Tibial artery (tissue), 4 donors: ENCODE measurements at places on chromosomes 5 and 9.

DNA sequence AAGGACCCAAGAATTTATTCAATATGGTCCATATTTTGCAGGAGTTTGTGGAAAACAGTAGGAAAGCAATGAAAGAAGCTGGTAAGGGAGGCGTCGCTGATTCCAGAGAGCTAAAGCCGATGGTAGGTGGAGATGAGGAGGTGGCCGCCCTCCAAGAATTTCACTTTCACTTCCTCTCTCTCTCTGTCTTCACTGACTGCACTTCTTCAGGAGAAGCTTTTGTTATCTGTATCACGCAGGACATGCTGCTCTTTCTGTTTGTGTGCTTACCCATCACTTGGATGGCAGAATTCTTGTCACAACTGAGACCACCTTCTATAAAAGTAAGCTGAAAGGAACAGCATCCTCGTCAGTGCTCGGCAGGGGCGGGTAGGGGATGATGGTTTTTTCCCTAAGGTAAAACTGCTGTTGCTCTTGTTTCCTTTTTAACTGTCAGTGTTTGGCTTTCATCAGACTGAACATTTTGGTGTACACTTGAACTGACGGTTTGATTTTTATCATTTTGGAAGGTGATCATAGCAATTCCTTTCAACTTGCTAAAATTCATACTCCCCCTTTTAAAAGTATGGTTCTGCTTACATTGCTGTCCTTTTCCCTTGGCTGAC, 62.4 kb upstream of the FSD1L start:
- peak; percentile 24 for DNase-seq

DNA sequence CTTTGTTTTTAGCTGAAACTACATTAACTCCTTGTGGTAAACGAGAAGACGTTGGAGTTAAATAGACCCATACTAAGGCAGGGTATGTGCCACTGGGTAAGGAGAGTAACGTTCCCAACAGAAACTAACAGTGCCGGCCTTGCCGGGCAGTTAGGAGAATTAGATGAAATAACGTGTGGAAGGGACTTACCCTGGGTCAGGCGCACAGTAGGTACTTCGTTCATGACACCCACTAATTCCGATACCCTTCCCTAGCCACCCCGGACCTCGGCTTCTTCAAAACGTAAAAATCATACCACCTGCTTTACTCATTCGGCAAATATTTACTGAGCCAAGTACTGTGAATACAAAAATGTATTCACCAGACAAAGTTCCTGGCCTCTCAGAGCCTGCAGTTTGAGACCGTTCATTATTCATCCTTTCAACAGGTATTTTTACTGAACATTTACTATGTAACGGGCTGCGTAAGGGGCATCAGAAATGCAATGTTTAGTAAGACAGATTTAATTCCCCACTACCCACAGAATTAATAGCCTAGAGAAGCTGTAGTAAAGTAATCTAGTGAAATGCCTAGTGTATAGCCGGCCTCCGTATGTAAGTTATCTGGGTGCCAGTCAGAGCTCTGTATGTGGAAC, 3.2 kb upstream of the SMIM23 start:
- DNase-seq = no peak

DNA sequence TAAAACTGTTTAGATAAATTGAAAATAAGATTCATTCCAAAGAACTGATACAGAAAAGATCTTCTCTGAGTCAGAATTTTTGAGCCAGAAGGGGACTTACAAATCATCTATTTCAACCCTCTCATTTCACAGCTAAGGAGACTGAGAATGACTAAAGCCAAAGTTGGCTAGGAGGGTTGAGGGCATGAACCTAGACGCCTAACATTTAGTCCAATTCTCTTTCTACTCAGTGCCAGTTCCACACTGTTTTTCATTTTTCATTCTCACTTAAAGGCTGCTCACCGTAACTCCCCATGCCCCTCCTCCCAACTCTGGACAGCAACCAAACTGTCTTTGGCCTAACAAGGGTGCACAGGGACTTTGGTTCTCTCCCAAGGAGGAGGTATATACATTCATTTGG, 364.0 kb downstream of the NDUFS4 start:
- no peak for DNase-seq

GRCh38 chr5:119322948-119323537, 32.8 kb upstream of the TNFAIP8 start:
- no peak for DNase-seq

DNA sequence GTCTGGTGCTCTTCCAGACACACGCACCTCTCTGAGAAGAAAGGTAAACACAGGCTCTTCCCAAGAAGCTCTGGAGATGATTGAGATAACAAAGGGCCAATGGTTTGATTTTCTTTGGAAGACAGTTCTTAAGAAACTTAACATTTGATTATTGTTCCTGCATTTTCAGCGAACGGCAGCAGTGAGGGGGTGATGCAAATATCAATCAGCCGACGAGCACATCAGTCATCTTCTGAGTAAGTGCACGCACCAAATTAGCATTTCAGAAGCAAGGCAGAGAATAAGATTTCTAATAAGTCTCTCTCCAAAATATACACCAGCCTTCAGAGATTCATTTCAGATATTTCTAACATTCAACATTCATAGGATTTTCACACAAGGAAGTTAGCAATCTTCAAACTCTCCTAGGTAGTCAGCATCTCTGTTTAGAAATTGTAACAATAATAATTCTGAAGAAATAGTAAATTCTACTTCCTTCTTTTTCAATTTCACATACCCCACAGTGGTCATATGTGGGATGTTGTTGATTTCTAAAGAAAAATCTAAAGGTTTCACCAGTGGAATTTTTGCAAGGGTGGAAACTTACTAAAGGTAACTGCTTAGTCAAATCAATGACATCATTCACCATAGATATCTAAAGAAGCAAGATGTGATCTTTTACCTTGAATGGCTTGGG, 250.3 kb downstream of the SEC61B start:
- no peak for DNase-seq

DNA sequence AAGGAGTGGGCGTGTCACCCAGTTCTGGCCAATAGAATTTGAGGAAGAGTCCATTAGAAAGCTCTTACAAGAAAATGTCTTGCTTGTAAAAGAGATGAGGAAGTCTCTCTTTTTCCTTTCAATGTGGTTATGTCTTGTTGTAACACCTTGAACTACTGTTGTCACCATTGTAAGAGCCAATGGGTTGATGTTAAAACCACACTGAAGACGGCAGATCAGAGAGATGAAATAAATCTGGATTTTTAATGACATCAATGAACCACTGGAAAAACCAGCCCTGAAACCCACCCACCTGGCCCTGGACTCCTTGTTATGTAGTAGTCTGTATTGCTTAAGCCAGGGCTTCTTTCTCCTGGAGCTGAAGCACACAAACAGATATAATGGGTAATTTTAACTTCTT, 83.8 kb upstream of the ERCC6L2 start:
- DNase-seq = no peak

- no peak for DNase-seq
Measured at GRCh38 chr9:130107955-130108354, 54.2 kb downstream of the GPR107 start.

DNA sequence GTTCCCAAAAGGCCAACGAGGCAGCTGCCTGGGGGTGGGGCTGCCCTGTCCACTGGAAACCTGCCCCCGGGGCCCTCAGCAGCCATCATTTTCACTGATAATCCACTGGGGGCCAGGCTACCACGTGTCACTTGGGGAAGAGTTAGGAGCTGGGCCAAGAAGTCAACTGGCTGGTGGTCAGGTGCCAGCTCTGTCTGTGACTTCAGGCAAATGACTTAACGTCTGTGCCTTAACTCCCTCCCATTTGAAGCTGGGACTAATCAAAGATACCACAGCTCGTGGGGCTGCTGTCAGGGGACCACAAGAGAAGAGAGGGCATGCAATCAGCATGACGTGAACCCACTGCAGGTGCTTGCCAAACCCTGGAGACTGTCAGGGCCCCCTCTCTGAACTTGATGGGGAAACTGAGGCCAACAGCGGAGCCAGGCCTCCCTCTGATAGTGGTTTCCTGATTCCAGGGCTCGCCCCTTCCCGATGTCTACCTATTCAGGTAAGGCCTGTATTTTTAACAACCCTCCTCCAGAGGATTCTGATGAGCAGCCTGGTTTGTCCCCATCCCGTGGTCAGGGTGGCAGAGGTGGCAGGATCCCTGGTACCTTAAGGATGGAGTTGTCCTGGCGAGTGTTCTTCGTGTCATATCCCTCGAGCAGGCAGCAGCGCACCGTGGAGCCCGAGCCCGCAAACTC, 12.3 kb upstream of the DPM2 start:
- no peak for DNase-seq

GRCh38 chr9:35195683-35196082, 33.9 kb downstream of the UNC13B start:
- no peak for DNase-seq

DNA sequence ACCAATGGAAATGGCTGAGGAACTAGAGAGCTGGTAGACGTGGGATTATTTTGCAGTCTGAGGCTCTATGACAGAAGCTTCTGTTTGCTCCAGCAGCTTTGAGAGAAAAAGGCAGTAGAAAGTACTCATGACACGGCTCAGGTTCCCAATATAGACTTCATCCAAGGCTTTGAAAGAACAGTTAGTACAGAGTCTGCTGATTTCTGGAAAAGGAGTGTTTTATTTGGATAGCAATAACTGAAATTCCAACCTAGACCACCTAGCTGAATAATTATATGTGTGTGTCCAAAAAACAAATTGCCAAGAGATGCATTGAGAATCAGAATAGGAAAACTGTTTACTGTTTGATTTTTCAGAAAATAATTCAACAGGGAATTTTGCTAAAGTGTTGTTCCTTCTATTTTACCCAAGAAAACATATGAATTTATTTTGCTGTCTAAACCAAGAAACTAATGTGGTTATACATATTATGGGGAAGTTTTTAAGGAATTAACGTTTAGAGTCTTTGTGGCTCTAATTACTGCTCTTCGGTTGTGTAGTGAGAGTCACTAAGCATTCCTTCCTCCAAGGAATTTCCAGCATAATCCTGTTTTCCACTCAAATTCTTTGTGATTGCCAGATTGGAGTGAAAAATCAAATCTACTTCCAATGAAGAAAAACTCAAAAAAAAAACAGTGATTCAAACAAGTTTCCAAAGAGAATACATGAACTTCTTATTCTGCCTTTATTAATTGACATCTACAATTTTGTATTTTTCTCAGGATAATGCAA, 18.1 kb upstream of the MTX3 start:
- no peak for DNase-seq

- DNase-seq = no peak
Measured at GRCh38 chr5:95549030-95549429, 5.7 kb downstream of the SKIC3 start.

DNA sequence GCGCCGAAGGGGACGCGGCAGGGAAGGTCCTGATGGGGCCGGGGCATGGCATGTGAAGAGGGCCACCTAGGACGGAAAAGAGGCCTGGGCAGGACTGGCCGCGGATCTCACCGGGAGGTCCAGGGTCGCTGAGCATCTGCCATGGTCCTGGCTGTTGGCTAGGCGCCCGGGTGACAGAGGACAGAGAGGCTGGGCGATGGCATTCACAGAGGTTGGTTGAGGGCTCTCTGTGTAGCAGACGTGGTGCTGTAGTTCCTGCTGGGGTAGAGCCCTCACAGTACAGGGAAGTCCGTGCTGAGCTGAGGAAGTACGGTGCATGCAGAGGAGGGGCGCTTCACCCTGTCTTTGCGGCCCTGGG, 427 bp downstream of the PCYOX1L start:
- DNase-seq = no peak

GRCh38 chr9:13264788-13265187, 14.7 kb downstream of the MPDZ start:
- no peak for DNase-seq

GRCh38 chr5:172868924-172869591, 35.0 kb downstream of the ERGIC1 start:
- peak; percentile 92 for DNase-seq

- DNase-seq = no peak
Measured at GRCh38 chr5:104297076-104297475, 734.5 kb upstream of the NUDT12 start.

GRCh38 chr5:123721675-123722276, 209.8 kb downstream of the CSNK1G3 start:
- DNase-seq = no peak

- DNase-seq = no peak
Measured at GRCh38 chr5:125891061-125891725, 532.0 kb upstream of the GRAMD2B start.
